Urothelium cell line (cell line): ENCODE measurements at places on chromosomes 6 and 20.

- DNase-seq, result peak; percentile 13
Measured at GRCh38 chr6:140101367-140101766, 726.9 kb upstream of the CITED2 start.

GRCh38 chr6:41646026-41646795 lies 7.9 kb downstream of the MDFI start:
- no peak for DNase-seq

GRCh38 chr6:104589940-104590339 lies 269.8 kb downstream of the HACE1 start:
- DNase-seq, result no peak

- no peak for DNase-seq
Measured at GRCh38 chr20:58878399-58878798, 25.9 kb downstream of the GNAS start.

DNA sequence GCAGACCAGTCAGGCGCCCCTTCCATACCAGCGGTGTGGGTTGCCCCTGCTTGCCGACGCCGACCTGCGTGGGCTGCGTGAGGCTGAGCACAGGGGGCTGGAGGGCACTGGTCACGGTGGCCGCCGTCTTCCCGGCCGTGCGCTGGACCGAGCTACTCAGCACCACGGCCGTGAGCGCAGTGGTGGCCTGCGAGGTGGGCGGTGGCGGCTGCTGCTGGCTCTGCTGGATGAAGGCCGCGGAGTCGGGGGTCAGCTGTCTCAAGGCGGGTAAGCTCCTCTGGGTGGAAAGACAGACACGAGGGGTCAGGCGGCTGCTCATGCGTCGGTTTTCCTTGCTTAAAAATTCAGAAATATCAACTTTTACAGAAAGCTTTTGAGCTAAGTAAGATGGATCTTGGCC lies 59.2 kb downstream of the TAF4 start:
- no peak for DNase-seq

DNA sequence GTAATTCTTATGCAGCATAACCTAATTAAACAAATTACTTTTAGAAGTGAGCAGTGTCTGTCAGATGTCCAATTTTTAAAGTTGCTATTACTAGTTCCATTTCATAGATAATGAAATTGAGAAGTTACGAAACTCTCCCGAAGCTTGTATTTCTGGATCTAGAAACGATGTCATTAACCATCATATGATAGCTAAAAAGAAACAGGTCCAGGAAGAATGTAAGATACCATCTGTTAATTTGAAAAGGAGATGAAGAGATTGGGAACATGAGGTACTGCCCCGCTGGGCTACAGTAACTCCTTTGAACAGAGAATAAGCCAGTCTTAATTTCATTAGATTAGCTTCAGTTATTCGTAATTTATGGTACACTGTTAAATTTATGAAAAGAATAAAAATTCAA lies 47.5 kb upstream of the TMX4 start:
- no peak for DNase-seq

DNA sequence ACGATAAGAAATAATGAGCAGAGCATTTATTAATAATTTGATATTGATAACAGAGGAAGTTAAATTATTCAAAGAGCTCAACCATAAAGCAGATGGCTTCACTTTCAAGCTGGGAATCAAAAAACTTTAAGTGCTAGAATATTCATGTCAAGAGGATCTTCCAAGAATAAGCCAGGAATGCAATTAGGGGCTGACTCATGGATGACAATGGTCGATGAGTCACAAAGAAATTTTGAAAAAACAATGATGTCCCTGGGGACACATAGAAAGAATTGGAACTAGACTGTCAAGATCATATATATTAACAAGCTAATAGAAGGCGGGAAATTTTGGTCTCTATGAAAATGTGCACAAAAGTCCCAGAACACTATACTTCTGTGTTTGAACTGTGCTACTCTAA lies 304.1 kb downstream of the LAMA2 start:
- peak; percentile 38 for DNase-seq

- no peak for DNase-seq
Measured at GRCh38 chr20:25070821-25071473, 11.0 kb downstream of the VSX1 start.

GRCh38 chr20:47468290-47469050 lies 33.2 kb upstream of the NCOA3 start:
- no peak for DNase-seq

DNA sequence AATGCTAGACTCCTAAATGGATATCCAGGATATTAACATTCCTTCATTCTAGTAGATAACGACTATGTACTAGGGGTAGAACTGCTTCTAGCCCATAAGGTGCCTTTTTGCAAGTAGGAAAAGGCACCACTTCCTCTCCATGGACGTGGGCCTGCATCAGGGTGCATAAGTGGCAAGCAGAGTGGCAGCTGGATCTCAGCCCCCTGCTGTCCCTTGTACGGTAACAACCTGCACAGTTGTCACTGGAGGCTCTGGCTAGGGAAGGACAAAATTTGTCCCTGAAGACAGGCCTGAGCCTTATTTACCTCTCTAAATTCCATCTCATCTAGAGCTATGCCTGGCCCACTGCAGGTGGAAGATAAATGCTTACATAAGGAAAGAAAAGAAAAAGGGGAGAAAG lies 42.5 kb upstream of the SAYSD1 start:
- DNase-seq, result no peak

- no peak for DNase-seq
Measured at GRCh38 chr20:34570859-34571306, 12.4 kb downstream of the MAP1LC3A start.

GRCh38 chr6:11632795-11633511 lies 95.4 kb downstream of the TMEM170B start:
- peak; percentile 64 for DNase-seq
